ENCODE measurements at places on chromosomes 4 and X.

- DNase-seq: no peak
These were observed 19.2 kb upstream of the GRPEL1 start for GRCh38 chr4:7087036-7087435.

- no peak for DNase-seq
These were observed 7.4 kb downstream of the TXK start for GRCh38 chr4:48126621-48127020.

- no peak for DNase-seq
These were observed 8.4 kb downstream of the ATP10D start for GRCh38 chr4:47493238-47494123.

DNA sequence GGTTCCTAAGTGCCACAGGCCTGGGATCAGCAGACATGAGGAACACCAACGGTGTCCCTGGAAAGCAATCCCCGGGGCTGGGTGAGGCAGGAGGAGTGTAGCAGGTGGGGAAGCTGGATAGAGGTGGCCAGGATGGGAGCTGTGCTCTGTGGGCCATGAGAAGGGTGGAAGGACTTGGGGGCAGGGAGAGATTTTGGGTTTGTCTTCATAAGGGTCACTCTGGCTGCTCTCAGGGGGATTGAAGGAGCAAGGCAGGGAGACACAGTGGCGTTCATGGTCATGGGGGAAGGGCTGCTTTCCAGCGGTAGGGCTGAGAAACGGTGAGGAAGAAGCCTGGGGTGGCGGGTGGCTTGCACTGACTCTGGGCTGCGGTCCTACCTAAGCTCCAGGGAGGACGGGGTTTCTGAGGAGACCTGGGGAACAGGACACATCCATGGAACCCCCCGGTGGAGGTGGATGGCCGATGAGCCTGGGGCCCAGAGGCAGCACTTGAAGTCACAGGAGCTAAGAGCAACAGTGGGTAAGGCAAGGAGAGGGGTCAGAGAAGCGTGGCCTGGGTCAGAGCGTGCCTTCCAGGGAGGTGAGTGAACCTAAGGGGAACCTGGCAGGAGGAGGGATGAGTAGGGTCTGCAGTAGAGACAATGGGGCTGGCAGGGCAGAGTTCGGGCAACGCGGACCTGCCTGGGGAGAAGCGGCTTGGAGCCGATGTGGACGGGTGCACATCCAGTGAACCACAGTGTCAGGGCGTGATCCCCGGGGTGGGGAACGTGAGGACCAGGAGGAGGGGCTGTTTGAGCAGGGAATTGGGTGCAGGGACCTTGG is 12.4 kb upstream of the CTBP1 start:
- no peak for DNase-seq

GRCh38 chrX:14489437-14489836 is 39.9 kb upstream of the GLRA2 start:
- no peak for DNase-seq

GRCh38 chr4:185552254-185552653 is 16.9 kb upstream of the PDLIM3 start:
- DNase-seq: no peak

- DNase-seq: no peak
These were observed 78.9 kb downstream of the IRF2 start for GRCh38 chr4:184395451-184395917.

- no peak for DNase-seq
These were observed 69.3 kb upstream of the IL2 start for GRCh38 chr4:122525865-122526264.
